ENCODE measurements at places on chromosomes 4 and X.

GRCh38 chr4:11635342-11635741 lies 206.6 kb upstream of the HS3ST1 start:
- no peak for DNase-seq

- DNase-seq: no peak
Observed at GRCh38 chr4:62513306-62513705, 1313.2 kb downstream of the ADGRL3 start.

DNA sequence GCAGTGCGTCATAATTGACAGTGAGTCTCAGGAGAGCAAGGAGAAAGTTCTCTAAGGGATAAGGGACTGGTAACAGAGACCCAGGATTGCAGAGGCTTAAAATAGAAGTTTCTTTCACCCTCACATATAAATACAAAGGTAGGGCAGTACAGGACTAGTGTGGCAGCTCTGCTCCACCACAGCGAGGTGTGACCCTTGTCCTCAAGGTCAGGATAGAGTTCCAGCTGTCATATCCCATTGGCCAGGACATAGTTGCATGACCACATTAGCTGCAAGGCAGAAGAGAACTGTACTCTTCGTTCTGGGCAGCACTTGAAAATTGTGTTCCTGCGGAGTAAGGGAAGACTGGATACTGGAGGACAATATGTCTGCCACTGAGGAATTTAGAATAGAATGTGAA lies 94.5 kb downstream of the RS1 start:
- no peak for DNase-seq

DNA sequence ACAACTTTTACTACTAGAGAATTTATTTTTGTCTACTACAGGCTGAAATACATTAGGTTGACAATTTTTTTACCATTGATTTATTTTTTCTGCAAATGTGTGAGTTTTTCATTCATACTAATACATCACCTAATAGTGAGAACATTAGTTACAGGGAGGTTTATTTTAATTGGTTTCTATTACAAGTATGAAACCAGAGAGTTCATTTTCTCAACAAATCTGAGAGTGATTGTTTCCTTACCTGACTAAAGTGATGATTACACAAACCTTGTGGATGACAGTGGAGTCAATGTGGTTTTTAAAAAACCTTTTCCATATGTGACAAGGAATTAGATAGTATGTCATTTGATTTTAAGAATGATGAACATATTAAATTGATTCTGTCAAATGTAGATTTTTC lies 227.4 kb downstream of the PALLD start:
- DNase-seq: no peak

GRCh38 chr4:60201052-60201673 lies 999.0 kb upstream of the ADGRL3 start:
- peak; percentile 18 for DNase-seq

DNA sequence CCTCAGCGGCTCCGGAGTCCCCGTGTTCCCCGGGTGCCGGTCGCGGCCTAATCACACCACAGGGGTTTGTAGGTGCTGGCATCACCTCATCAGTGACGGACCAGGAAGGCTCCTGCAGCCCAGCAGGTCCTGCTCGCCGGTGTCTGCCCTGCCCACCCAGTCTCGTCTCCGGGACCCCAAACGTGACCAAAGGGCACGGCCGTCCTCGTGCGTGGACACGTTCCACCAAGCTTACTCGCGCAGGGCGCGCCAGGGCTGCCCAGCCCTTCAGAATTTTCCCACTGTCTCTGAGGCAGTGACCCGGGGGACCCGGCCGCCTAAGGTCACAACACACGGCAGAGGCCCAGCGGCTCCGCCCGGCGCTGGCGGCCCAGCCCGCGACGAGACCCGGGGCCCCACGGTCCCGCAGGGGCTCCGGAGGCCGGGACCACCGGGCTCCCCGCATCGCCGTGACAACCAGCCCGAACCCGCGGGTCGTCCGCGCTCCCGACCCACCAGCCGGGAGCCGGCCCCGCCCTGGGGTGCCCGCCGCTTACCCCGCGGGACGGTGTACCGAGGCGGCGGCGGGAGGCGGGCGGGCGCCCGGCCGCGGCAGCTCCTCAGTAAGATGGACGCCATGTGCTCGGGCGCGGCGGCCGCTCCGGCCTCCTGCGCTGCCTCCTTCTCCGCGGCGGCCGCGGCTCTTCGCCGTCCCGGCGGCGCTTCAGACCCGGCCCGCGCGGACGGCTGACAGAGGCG lies 454 bp downstream of the LETM1 start:
- no peak for DNase-seq

DNA sequence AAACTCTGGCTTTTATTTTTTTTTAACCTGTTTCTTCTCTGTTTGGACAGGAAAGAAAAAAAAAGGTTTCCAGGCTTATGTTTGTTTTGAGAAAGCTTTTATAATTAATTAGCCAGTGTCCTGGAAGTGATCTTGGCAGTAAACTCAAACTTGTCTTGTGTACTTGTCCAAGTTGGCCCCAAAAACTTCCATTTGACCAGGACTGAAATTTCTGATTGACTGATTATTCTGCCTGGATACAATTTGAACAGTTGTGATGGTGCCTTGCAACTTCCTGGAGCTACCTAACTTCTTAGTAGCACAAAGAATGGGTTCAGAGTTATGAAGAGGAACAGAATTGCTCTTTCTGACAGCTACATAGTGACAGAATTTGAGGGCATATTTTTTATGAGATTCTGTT lies 62.0 kb downstream of the SLC4A4 start:
- no peak for DNase-seq

DNA sequence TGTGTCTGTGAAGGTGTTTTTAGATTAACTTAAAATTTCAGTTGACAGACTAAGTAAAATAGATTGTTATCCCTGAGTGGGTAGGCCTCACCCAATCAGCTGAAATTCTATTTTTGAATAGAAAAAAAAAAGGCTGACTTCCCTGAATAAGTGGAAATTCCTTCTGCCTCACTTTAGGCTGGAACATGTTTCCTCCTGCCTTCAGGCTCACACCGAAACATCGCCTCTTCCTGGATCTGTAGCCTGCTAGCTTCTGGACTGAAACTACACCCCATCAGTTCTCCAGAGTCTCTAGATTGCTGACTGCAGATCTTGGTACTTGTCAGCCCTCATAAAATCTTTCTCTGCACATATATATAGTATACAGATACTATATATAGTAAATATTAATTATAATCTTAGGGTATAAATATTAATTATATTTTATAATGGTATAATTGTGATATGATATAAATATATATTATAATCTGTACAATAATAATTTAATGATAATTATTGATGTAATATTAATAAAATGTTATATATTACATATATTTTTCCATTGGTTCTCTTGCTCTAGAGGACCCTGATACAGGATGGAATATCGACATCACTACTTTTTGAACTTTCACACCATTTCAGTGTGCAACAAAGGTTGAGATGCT lies 13.7 kb upstream of the SLIT2 start:
- no peak for DNase-seq

DNA sequence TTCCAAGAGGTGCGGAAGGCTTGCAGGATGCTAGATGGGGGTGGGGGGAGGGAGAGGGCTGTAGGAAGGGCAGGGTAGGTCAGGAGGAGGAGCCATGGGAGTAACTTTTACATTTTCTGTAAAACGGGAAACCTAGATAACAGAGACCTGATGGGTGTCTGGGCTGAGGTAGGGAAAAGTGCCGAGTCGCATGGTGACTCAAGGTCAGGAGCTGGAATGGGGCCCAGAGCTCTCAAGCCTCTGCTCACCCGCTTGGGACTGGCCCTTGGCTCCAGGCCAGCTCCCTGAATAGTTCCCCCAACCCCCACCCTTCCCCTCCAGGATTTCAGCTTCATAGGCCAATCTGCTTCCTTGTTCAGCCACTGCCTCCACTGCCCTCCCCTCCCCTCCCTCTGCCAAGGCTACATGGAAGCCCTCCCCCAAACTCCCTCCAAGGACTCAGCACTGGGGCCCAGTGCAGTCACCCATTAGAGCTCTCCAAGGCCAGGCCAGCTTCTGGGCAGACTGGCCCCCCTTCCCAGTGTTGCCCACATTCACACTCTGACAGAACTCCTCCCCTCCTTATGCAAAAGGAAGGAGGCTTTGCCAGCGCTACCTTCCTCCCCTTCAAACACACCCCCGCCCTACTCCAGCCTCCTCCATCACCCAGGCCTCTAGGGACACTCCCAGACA lies 43.6 kb downstream of the TSC22D3 start:
- no peak for DNase-seq

DNA sequence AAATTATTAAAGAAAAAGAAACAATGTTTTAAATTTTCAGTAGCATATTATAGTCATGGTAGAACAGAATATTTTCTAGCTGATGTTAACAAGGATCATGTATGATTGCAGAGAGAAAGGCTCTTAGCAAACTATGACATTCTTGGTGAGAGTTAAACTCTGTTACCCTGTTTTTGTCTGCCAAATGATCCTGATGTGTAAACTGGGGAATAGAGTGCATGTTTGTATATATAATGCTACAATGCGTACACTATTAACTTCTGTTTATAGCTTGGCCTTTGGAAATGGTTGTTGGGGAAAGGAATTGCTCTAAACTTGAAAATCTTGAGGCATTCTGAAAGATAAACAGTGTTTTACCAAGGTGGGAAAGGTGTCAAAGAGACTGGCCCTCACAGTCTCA lies 292.7 kb downstream of the ARHGAP24 start:
- DNase-seq: no peak

DNA sequence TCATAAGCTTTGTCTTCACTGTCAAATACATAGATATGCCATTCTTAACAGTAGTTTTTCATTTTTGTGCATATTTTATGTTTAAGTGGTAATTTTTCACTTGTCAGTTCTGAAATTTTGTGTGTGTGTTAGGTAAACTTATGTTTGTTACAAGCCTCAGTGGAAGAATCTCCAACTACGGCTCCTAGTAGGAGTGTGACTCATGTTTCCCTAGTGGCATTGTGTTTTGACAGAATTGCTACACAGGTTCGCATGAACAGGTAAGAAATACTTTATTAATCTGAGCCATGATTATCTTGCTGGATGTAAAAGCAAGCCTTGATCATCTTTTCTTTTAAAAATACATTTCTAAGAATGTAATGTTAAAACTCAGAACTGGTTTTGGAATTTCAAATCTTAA lies 94.4 kb downstream of the BLTP1 start:
- DNase-seq: no peak

GRCh38 chrX:155262970-155263754 lies 1.1 kb downstream of the RAB39B start:
- DNase-seq: peak; percentile 16

- no peak for DNase-seq
Observed at GRCh38 chrX:117895418-117895817, 221.2 kb downstream of the KLHL13 start.

GRCh38 chr4:7929118-7929951 lies 10.3 kb downstream of the AFAP1 start:
- DNase-seq: no peak

- no peak for DNase-seq
Observed at GRCh38 chr4:81606801-81607501, 135.2 kb upstream of the RASGEF1B start.

DNA sequence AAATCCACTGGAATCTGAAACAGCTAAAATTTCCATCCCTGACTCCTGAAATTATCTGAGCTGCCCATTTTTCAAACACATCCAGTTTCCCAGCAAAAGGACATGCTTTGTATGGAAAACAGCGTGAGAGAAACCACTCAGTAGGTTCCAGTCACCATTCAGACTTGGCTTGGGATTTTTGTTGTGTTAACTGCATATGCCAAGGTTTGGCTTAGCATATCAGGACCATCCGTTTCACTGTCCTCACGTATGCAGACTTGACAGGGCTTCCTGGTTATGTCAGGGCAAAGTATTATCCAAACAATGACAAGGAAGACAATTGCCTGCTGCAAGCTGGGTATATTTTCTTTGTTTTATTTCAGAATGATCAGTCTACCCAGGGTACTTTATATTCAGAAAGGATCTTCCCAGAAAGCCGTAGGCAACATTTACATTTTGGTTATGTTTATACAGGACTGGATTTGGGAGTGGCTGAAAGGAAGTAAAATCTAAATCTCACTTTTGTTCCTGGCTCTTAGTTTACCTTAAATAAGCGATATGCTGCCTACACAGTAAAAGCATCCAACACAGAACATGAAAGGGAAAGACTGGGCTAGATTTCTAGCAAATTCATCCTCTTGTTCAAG lies 41.3 kb upstream of the CCKAR start:
- DNase-seq: no peak

- peak; percentile 25 for DNase-seq
Observed at GRCh38 chr4:77349796-77350195, 192.8 kb downstream of the CCNG2 start.

DNA sequence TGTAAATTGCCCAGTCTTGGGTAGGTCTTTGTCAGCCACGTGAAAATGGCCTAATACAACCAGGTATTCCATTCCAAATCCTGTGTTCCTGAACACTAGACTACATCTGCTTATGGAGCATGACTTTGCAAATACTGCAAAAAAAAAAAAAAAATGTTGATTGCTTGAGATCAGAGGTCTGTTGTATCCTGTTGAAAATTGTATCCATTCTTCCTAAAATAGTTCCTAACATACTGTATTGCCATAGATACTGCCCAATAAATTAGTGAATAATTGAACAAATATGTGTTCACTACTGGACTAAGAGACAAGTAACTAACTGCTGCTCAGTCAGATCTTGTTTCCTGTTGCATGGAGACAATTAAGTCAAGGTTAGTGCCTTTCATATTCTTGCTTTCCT lies 164.3 kb upstream of the PABPC4L start:
- DNase-seq: no peak

DNA sequence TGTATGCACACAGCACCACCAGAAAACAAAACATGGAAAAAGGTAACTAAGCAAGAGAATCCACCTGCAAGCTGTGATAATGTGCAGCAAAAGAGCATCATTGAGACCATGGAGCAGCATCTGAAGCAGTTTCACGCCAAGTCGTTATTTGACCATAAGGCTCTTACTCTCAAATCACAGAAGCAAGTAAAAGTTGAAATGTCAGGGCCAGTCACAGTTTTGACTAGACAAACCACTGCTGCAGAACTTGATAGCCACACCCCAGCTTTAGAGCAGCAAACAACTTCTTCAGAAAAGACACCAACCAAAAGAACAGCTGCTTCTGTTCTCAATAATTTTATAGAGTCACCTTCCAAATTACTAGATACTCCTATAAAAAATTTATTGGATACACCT lies 90.2 kb downstream of the TET2 start:
- no peak for DNase-seq

GRCh38 chr4:114378305-114378903 lies 220.2 kb upstream of the UGT8 start:
- peak; percentile 22 for DNase-seq

DNA sequence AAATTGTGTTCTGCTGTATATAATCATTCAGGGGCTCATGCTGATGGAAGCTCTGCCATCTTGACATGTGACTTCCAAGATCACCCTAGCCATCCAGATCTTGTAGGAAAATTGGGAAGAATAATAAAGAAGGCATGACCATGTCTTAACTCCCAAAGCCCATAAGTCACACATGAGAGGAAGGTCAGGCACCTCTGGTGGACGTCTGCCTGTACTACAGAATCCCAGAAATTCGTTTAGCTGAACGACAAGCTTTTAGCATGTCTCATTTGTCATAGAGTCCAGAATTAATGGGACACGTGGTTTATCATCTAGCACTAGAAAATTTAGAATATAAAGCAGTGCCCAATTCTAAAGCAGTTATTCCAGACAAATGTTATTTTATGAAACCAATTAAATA lies 212.7 kb downstream of the CENPC start:
- no peak for DNase-seq

Data from NCI-H748 treated with DMSO at 0.1 percent for 48 hours (cell line).